ENCODE measurements at places on chromosomes 12 and 14.

GRCh38 chr12:112126911-112127310 lies 1.6 kb downstream of the TRAFD1 start:
- H3K27me3 ChIP-seq = no peaks in the 10 kb centered on the region
- H3K4me3 ChIP-seq = peak overlapping the region; percentile 85
- H3K36me3 ChIP-seq = no peaks in the 10 kb centered on the region
- H3K4me1 ChIP-seq = peaks cover 20% of the 10 kb centered on the region
- peak overlapping the region; percentile 8 for H3K27ac ChIP-seq
- DNase-seq = no peak

- H3K27ac ChIP-seq = no peak overlapping the region
- no peaks in the 10 kb centered on the region for H3K4me1 ChIP-seq
- H3K4me3 ChIP-seq = no peak overlapping the region
- H3K36me3 ChIP-seq = peaks cover 4% of the 10 kb centered on the region
- H3K27me3 ChIP-seq = no peaks in the 10 kb centered on the region
- DNase-seq = no peak
Observed at GRCh38 chr14:80621701-80622100, 319.8 kb downstream of the CEP128 start.

- no peak overlapping the region for H3K4me3 ChIP-seq
- H3K27ac ChIP-seq = peak overlapping the region; percentile 76
- no peaks in the 10 kb centered on the region for H3K27me3 ChIP-seq
- peaks cover 33% of the 10 kb centered on the region for H3K4me1 ChIP-seq
- DNase-seq = no peak
Observed at GRCh38 chr14:100084591-100084990, 19.4 kb downstream of the EVL start.

DNA sequence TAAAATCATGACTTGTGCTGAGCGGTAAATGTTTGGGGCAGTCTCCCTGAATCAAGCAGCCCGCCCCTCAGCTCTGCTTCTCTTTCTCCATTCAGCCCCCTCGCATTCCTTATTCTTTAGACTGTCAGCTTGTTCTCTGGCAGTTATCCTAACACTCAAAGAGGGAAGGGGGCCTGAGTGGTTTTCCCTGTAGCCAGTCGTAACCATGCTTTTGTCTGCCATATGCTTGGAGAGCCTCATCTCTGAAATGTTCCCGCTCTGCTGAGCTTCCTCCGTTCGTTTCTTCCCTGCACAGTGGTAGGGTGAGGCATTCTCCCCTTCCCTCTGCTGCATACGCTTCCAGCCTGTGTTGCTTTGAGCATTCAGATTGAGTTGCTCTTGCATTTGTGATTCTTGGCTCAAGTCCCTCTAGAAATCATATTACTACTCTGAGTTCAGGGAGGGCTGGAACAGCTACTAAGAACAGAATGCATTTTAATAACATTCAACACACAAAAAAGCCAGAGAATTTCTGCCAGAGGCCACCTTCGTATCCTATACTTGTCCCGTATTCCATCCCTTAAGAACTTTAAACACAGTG lies 119.7 kb downstream of the FBXL14 start:
- peaks cover 6% of the 10 kb centered on the region for H3K4me1 ChIP-seq
- H3K36me3 ChIP-seq = no peaks in the 10 kb centered on the region

- peaks cover 11% of the 10 kb centered on the region for H3K36me3 ChIP-seq
- no peak overlapping the region for H3K4me3 ChIP-seq
- peaks cover 2% of the 10 kb centered on the region for H3K27me3 ChIP-seq
- DNase-seq = no peak
- no peak overlapping the region for H3K27ac ChIP-seq
- no peaks in the 10 kb centered on the region for H3K4me1 ChIP-seq
Observed at GRCh38 chr12:110666892-110667291, 22.0 kb downstream of the HVCN1 start.

DNA sequence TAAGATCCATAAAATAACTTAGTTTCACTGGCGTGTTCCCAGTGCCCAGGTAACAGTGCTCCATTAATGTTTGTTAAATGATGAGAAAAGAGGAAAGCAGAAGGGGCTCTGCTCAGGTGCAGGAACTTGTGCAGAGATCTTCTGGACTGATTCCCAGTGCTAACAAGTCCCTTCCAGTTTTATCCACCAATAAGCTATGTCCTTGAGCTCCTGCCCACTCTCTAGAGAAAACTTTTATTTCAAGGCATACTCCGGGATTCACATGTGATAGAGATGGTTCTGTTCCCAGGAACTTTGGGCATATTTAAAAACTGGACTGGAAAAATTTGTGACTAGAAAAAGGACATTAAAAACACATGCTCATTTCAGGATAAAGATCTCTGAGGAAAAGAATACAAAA lies 1.9 kb downstream of the GYS2 start:
- DNase-seq = no peak
- H3K4me1 ChIP-seq = no peaks in the 10 kb centered on the region
- no peaks in the 10 kb centered on the region for H3K36me3 ChIP-seq
- no peak overlapping the region for H3K4me3 ChIP-seq

GRCh38 chr12:77553976-77554619 lies 276.6 kb upstream of the NAV3 start:
- DNase-seq = no peak
- no peak overlapping the region for H3K4me3 ChIP-seq
- peaks cover 4% of the 10 kb centered on the region for H3K4me1 ChIP-seq
- H3K27ac ChIP-seq = no peak overlapping the region
- peaks cover 11% of the 10 kb centered on the region for H3K27me3 ChIP-seq

- peaks cover 4% of the 10 kb centered on the region for H3K4me1 ChIP-seq
- no peak overlapping the region for H3K27ac ChIP-seq
- no peak for DNase-seq
- no peaks in the 10 kb centered on the region for H3K36me3 ChIP-seq
Observed at GRCh38 chr14:72519543-72519942, 374.4 kb downstream of the DPF3 start.

GRCh38 chr14:104230119-104230815 lies 91.9 kb downstream of the KIF26A start:
- DNase-seq = no peak
- H3K4me1 ChIP-seq = peaks cover 8% of the 10 kb centered on the region
- H3K4me3 ChIP-seq = no peak overlapping the region
- H3K27me3 ChIP-seq = no peaks in the 10 kb centered on the region
- H3K27ac ChIP-seq = no peak overlapping the region

- H3K36me3 ChIP-seq = peaks cover 10% of the 10 kb centered on the region
- peak overlapping the region; percentile 23 for H3K4me3 ChIP-seq
- peak overlapping the region; percentile 92 for H3K27ac ChIP-seq
- no peak for DNase-seq
- H3K27me3 ChIP-seq = no peaks in the 10 kb centered on the region
Observed at GRCh38 chr12:58425481-58426392, 484.4 kb downstream of the ATP23 start.

- no peak overlapping the region for H3K27ac ChIP-seq
- no peaks in the 10 kb centered on the region for H3K36me3 ChIP-seq
- peaks cover 2% of the 10 kb centered on the region for H3K27me3 ChIP-seq
- H3K4me1 ChIP-seq = no peaks in the 10 kb centered on the region
- no peak for DNase-seq
Observed at GRCh38 chr12:109763201-109763841, 49.7 kb downstream of the FAM222A start.

GRCh38 chr12:92930421-92930820 lies 1.3 kb upstream of the EEA1 start:
- peak overlapping the region; percentile 77 for H3K4me3 ChIP-seq
- DNase-seq = no peak
- no peaks in the 10 kb centered on the region for H3K27me3 ChIP-seq
- peaks cover 40% of the 10 kb centered on the region for H3K4me1 ChIP-seq
- H3K36me3 ChIP-seq = no peaks in the 10 kb centered on the region

GRCh38 chr12:95553197-95553943 lies 2.1 kb upstream of the USP44 start:
- no peak overlapping the region for H3K4me3 ChIP-seq
- no peak overlapping the region for H3K27ac ChIP-seq
- no peak for DNase-seq
- H3K27me3 ChIP-seq = peaks cover 67% of the 10 kb centered on the region
- H3K36me3 ChIP-seq = peaks cover 5% of the 10 kb centered on the region

DNA sequence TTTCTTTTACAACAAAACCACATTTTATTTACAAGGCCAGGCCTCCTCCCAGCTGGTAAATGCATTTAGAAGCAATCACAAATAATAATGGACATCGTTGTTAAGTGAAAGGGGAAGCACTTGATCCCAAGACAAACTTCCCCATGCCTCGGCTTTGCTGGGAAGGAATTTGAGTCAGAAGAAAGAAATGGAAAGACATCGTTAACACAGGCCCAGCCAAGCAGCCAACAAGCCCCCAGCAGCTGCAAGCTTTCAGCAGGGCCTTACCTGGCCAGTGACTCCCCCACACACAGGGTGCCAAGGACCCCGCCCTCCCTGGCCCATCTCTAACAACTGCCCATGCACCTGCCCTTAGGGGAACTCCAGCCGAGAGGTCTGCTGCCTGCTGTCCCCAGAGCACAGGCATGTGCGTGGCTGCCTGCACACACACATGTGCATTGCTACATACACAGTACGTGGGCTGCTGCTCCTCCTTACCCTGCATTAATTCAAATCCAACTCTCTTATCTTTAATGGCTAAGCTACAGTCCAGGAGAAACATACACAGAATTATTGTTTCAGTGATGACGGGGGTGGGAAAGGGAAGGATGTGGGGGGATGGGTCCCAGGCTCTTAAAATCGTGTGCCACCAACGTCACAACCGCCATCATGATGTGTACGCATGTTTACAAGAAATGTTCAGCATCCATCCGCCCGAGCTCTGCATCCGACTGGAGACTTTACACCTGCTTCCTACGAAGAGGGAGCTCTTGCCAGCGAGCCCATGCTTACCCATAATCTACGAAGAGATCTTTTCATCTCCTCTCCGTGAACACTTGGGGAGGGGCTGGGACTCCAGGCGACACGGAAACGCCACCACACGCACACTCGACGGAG lies 9.8 kb downstream of the BCL11B start:
- no peak for DNase-seq
- no peaks in the 10 kb centered on the region for H3K36me3 ChIP-seq
- peak overlapping the region; percentile 49 for H3K4me3 ChIP-seq
- peaks cover 13% of the 10 kb centered on the region for H3K27me3 ChIP-seq
- H3K4me1 ChIP-seq = peaks cover 85% of the 10 kb centered on the region
- peak overlapping the region; percentile 38 for H3K27ac ChIP-seq

DNA sequence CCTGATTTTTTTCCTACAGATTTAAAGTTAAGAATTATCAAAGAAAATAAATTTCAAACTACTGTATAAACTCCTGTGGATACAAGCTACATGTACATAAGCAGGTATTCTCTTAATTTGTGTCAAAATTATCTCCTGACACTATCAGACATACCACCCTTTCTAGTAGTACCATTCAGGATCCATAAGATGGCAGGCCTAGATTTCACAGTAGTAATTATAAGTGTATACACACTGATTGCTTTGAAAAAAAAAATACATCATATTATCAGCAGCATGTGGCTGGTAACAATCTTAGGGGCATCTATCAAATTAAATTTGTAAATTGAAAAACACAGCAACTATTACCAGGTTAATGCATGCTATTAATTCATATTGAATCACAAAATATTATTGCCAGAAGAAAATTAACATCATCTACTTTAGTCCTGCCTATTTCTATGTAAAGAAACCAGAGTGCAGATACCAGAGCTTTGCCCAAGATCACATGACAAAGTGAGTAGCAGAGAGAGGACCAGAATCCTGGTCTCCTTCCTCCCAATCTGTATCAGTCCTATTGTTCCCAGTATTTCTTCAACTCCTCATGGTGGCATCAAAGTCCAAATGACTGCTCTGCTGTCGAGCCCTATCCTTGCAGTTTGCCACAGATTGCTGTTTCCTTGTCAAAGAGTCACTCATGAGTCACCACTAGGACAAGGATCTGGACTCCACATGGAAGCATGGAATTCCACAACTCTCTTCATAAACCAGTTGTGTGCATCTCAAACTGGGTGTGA lies 27.7 kb upstream of the CALM1 start:
- H3K4me3 ChIP-seq = no peak overlapping the region
- peaks cover 6% of the 10 kb centered on the region for H3K4me1 ChIP-seq
- no peaks in the 10 kb centered on the region for H3K36me3 ChIP-seq
- H3K27ac ChIP-seq = no peak overlapping the region
- H3K27me3 ChIP-seq = no peaks in the 10 kb centered on the region

DNA sequence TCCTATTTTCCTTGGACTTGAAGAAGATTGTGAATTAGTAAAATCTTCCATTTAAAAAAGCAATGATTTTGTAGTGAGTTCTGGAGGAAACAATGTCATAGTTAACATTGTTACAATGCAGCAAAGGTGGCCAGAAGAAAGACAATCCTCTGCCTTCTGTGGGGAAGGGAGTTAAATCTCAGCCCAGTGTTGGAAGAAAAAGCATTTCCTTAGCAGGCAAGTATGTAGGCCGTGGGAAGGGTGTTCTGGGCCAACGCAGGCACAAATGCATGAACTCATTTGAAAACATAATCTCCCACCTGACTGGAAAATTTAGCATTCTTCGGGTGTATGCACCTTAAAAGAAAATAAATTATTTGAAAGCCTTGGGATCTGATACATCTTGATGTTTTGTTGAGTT lies 258.6 kb downstream of the ADAMTS20 start:
- no peaks in the 10 kb centered on the region for H3K27me3 ChIP-seq
- no peak for DNase-seq
- no peak overlapping the region for H3K4me3 ChIP-seq

- H3K36me3 ChIP-seq = peaks cover 2% of the 10 kb centered on the region
- DNase-seq = no peak
- H3K4me3 ChIP-seq = no peak overlapping the region
- H3K27me3 ChIP-seq = peaks cover 6% of the 10 kb centered on the region
Observed at GRCh38 chr12:126567016-126567415, 1501.8 kb downstream of the AACS start.

GRCh38 chr12:129339336-129339735 lies 486.1 kb downstream of the GLT1D1 start:
- no peak overlapping the region for H3K27ac ChIP-seq
- H3K27me3 ChIP-seq = peaks cover 2% of the 10 kb centered on the region
- no peaks in the 10 kb centered on the region for H3K36me3 ChIP-seq
- no peak overlapping the region for H3K4me3 ChIP-seq
- H3K4me1 ChIP-seq = no peaks in the 10 kb centered on the region

DNA sequence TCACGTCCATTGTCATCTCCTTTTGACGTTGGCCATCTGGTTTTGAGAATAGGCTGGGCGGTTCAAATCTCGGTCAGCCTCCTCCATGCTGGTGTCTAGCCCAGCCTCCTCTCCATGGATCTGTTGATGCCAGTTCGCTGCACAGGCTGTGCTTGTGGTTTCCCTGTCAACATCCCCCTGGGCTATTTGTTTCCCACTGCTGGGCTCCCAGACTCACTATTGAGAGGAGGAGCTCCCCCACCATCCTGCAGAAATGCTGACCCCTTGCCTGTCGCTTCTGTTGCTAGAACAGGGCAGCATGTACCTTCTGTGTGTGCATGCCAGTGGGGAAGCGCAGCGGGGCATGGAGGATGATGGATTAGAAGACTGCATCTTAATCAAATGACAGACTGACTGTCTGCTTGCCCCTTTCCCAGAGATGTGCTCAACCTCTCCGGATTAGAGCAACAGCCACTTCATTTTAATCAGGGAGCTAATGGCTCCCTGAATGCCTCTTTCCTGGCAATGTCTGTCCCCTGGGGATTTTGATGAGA lies 170.5 kb downstream of the TSPAN9 start:
- H3K4me1 ChIP-seq = peaks cover 11% of the 10 kb centered on the region
- H3K36me3 ChIP-seq = peaks cover 8% of the 10 kb centered on the region
- H3K27me3 ChIP-seq = no peaks in the 10 kb centered on the region
- no peak for DNase-seq

- DNase-seq = no peak
- no peak overlapping the region for H3K27ac ChIP-seq
- peaks cover 2% of the 10 kb centered on the region for H3K36me3 ChIP-seq
- no peak overlapping the region for H3K4me3 ChIP-seq
- no peaks in the 10 kb centered on the region for H3K27me3 ChIP-seq
Observed at GRCh38 chr14:71271166-71271945, 364.1 kb downstream of the PCNX1 start.
